ENCODE measurements at places on chromosomes 11 and 22.
A peak's percentile ranks its signal among the peaks of the same experiment; 100 is the strongest.

DNA sequence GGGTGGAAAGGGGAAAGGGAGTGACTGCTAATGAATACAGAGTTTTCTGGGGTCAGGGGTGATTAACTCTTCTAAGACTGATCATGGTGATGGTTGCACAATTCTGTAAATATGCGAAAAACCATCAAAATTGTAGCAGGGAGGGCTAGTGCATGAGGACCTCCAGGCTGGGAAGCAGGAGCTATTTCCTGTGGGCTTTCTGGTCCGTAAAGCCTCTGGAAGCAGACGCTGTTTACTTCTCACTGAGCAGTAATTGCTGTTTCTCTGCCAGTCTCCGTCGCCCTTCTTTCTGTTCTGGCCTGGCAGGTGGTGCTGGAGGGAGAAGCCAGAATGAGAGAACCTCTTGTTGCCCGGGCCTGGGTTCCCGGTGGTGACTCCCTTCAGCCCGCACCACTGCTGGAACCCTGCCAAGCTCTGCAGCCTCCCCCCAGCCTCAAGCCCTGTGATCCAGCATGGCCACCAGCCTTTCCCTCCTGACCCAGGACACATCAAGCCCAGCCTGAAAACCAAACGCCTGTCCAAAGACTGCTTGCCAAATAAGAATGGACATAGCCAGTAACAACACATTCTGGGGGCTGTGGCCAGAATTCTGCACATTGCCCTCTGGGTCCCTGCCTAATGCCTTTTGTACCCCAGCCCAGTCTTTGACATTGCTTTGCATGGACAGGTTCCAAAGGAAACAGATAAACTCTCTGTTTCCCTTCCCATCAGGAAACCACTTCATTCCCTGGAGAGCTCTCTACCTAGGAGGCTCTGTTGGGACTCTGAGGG lies 201.0 kb upstream of the NAV2 start:
- DNase-seq, result no peak

- no peak for DNase-seq
Observed at GRCh38 chr22:24485608-24486007, 9.5 kb upstream of the UPB1 start.

GRCh38 chr22:49446145-49446758 lies 381.4 kb downstream of the BRD1 start:
- no peak for DNase-seq

- peak; percentile 85 for DNase-seq
Observed at GRCh38 chr22:39170825-39171622, 18.5 kb upstream of the CBX7 start.

- no peak for DNase-seq
Observed at GRCh38 chr11:47111318-47111804, 65.3 kb downstream of the ARFGAP2 start.

DNA sequence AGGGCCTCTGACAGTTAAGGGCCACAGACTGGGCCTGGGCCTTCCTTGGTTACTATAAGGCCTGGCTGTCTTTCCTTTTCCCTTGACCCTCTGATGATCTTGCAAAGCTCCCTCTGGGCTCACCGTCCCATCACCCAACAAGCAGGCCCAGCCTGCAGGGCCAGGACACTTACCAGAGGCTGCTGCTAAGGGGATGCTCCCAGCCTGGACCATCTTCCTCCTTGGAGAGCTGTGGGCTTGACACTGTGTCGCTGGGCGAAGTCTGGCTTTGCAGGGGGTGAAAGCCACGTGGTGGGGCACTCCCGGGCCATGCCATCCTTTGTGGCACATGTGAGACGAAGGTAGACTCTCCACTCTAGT lies 3.9 kb downstream of the C11orf24 start:
- no peak for DNase-seq

- DNase-seq, result no peak
Observed at GRCh38 chr11:46336563-46337180, 10.6 kb upstream of the DGKZ start.

GRCh38 chr11:58647141-58647699 lies 24.8 kb downstream of the CNTF start:
- no peak for DNase-seq

DNA sequence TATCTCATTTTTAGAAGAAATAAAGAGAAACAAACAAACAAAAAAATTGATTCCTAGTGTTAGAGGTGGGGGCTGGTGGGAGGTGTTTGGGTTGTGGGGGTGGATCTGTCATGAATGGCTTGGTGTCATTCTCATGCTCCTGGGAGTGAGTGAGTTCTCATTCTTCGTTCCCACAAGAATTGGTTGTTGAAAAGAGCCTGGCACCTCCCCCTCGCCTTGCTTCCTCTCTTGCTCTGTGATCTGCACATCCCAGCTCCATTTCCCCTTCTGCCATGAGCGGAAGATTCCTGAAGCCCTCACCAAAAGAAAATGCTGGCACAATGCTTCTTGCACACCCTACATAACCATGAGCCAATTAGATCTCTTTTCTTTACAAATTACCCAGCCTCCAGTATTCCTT lies 277.8 kb downstream of the ST3GAL4 start:
- DNase-seq, result no peak

DNA sequence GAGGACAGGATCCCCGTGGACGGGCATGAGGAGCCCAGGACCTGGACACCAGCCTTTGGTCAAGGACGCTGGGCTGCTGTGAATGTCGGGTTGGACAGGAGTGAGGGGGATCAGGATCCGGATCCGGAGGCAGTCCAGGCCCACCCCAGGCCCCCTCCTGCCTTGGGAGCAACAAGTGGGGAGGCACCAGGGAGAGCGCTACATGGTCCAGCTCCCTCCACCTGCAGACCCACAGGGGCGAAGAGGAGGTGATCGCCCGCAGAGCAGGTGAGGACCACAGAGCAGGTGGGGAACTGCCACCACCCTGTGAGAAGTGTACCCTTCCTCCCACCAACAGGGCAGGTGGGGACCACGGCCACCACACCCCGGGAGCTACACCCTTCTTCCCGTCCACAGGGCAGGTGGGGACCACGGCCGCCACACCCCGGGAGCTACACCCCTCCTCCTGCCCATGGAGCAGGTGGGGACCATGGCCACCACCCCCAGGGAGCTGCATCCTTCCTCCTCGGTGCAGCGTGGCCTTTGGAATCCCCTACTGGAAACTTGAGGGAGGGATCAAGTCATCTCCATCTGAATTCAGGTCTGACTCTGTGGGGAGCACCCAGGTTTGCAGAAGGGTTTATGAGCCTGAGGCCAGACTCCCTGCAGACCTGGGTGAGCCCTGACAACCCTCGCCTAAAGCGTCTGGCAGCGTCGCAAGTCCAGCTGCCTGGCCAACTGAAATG lies 141.0 kb downstream of the BRD1 start:
- no peak for DNase-seq

- DNase-seq, result no peak
Observed at GRCh38 chr11:74022546-74022945, 13.7 kb upstream of the UCP3 start.

GRCh38 chr11:82676483-82677094 lies 57.1 kb downstream of the FAM181B start:
- no peak for DNase-seq

DNA sequence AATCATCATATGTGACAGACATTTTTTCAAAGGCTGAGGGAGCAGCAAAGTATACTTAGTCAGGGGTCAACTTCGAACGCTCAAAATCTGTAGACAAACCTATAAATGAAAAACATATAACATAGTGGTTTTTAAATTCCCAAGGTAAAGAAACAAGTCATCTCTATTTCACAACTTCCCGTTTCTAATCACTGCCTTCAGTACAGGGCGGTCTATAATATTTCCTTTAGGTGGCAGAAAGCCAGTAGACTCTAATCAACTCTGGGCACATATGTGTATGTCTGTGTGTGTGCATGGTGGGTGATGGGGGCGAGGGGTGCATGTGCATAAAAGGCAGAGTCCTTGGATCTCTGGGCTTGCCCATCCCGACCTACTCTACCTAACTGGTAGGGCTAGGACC lies 55.0 kb upstream of the ARFGAP3 start:
- DNase-seq, result no peak

DNA sequence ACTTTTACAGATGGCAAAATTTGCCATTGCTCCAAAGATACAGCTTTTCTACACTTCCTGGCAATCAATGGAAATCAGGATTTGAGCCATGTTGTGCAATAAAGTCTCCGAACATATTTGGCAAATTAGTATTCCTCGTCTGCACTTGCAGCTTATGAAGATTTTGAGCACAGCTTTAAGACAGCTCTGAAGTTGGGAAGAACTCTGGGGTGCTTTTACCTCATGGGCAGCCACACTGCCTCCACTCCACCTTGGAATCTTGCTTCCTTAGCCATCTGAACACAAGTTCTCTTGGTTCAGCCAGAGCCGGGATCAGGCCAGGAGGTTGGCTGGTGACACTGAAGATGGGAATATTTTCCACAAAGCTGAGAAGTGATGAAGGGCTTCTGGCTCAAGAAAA lies 191.2 kb downstream of the CWF19L2 start:
- no peak for DNase-seq

DNA sequence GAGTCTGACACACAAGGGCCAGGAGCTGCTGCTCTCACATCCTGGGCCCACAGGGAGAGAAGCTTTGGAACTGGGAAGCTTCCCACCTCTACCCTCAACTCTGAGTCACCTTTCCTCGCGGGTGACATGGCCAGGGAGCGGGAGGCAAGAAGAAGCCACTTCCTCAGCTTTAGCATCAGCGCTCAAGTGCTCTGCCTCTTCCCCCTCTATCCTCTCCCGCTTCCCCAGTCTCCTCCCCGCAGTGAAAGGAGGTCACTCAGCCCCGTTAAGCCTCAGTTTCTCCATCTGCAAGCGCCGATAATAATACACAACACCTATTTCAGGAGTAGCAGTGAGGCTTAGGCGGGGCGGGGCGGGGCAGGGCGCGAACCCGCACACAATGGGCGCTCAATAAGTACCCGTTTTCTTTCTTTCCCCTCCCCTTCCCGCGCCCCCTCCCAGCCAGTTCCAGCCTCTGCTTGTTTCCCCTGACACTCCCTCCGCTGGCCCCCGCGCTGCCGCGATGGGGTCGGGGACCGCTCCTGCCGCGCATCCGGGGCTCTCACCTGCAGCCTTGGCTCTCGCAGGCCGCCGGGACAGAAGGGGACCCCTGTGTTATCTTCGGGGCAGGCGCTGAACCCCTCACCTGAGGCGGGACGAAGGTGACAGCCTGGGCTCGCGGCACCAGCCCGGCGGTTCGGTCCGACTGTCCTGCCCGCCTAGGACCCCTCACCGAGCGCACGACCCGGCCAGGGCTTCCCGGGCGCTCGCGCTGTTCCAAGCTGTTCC lies 892 bp downstream of the GDPD5 start:
- DNase-seq, result peak; percentile 47

- DNase-seq, result peak; percentile 92
Observed at GRCh38 chr22:37197451-37198257, 9.6 kb upstream of the C1QTNF6 start.
